ENCODE measurements at places on chromosomes 7 and 10.

- no peak for DNase-seq
These were observed 18.4 kb downstream of the ADAM8 start for GRCh38 chr10:133258066-133258817.

DNA sequence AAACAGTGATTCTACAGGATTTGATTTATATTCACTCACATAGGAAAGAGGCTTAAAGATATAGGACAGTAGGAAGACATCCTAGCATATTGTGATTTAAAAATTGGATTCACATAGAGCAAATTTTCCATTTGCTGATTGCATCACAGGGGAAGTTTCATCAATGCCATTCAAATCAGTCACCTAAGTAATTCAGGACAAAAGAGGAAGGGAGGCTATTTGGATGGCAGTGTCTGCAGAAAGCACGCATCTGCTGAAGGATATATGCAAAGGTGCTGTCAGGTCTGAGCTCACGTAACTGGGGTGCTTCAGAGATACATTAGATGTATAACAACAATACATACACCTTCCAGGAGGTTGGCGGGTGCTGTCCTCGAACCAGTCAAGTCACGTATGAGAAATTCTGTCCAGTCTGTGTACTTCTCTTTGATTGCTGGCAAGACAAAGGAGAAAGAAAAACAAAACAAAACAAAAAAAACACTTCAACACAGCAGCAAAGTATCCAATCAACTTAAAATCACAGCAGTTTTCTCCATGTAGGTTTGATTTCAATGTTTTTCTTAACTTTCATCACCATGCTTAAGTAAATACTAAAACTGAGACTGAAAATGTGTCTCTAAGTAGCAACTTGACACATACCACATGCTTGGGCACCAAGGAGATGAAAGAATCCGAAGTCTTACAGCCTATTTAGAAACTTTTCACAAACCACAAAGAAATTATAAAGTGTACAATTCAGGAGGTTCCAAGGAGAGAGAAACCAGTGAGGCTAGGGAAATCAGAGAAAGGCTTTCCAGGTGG, 125.1 kb downstream of the SFMBT2 start:
- DNase-seq = no peak

DNA sequence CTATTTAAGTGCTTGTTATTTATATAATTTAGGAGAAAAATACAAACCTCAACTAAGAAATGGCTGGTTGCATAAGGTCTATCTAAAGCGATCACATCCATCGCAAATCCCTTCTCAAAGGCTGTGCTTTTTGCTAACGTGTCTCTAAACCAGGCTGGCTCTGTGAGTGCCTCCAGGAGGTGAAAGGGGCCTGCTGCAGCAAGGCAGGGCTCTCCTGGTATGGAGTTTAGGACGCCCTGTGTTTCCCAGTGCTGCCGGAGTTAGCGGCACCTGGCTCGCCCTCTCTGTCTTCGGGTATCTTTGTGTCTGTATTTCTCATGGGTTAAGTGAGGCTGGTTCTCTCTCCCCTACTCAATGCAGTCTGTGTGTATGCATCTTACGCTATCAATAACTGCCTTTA, 68.4 kb upstream of the ATP6V0A4 start:
- DNase-seq = no peak

DNA sequence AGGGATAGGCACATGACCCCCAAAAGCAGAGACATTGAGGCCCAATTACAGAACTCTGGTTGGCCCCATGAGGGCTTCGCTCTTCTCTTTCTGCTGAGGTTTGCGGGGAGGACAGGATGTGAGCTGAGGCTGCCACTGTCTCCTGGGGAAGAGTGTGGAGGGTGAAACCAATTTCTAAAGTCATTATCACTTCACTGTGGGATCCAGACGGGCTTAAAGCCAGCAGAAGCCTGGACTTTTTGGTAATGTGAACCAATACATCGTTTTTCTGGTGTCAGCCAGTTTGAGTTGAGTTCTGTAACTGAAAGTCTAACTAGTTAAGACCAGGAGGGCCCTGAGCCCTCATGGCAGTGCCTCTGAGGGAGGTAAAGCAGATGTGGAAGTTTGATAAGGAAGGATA, 163.0 kb downstream of the MYOF start:
- peak; percentile 24 for DNase-seq

DNA sequence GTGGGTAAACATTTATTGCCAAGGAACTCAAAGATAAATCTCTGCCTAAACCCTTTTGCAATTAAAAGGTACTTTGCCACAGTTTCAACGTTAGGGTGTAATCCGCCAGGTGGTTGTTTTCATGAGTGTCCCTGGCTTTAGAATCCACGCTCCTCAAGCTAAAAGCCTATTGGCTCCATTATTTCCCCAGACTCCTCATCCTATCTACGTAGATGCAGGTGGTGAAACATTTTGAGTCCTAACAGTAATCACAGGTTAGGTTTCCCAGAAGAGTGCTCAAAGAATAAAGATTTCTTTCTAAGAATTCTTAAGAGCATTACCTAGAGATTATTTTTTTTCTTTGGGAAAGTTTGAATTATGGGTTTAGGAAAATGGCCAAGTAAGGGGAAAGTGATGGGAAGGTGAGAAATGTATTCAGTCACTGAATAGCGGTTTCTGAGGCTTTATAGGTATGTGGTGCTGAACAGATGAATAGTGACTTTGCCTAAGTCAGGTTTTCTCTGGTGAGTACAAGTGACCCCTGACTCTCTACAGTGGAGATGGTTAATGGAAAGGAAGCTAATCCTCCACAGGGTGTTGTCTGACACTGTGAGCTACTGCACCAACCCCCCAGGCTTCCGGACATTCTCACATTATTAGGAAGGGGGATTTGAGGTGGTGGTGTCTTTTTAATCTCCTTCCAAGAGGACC, 60.2 kb downstream of the NRP1 start:
- no peak for DNase-seq

GRCh38 chr7:1698951-1699350, 28.9 kb downstream of the ELFN1 start:
- DNase-seq = no peak

GRCh38 chr10:72007246-72007892, 43.2 kb downstream of the CHST3 start:
- no peak for DNase-seq

- DNase-seq = peak; percentile 21
These were observed 107.6 kb downstream of the PRKAG2 start for GRCh38 chr7:151769188-151769821.

All from hematopoietic multipotent progenitor cell treated with erythropoietin and hydrocortisone succinate and interleukin-3 and kit ligand, for 4 days (in vitro differentiated cells).